ENCODE measurements at places on chromosomes 7 and 10.

GRCh38 chr7:9181356-9181755 lies 747.9 kb downstream of the NXPH1 start:
- no peak for DNase-seq

GRCh38 chr7:47720141-47720906 lies 138.4 kb upstream of the TNS3 start:
- no peak for DNase-seq

DNA sequence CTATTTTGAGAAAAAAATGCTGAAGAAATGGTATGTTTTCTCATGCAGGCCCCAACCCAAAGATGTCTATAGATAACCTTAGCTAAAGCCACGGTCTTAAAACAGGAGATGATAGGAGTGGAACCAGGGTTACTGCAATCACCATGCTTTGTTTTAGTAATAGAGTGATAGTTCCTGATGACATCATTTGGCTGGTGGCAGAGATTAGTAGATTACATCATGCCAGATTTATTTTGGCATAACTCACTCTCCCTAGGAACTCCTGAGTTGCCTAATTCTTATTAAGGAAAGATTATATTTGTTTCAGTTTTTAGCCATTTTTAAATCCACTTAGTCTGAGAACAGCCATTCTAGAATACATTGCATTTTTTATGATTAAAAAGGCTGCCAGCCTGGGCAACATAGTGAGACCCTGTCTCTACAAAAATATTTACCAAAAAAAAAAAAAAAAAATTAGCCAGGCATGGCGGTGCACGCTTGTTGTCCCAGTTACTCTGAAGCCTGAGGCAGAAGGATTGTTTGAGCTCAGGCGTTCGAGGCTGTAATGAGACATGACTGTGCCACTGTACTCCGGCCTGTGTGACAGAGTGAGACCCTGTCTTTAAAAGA lies 17.8 kb downstream of the ENO4 start:
- DNase-seq = no peak

DNA sequence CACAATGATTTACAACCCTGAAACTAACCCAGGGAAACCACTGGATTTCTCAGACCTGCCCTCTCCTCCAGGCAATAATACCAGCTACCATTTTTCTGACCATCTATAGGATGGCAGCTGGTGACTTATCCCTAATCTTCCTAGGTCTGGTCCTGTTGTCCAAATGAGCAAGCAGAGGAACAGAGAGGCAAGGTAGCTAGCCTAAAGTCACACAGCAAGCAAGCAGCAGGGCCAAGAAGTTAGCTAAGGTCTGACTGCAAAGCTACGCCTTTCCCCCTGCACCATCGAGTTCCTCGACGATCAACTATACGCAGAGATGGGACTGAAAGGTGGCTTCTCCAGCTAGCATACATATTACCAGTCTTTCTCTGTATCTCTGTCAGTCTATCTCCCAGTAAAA lies 25.3 kb downstream of the ATXN7L1 start:
- DNase-seq = no peak

DNA sequence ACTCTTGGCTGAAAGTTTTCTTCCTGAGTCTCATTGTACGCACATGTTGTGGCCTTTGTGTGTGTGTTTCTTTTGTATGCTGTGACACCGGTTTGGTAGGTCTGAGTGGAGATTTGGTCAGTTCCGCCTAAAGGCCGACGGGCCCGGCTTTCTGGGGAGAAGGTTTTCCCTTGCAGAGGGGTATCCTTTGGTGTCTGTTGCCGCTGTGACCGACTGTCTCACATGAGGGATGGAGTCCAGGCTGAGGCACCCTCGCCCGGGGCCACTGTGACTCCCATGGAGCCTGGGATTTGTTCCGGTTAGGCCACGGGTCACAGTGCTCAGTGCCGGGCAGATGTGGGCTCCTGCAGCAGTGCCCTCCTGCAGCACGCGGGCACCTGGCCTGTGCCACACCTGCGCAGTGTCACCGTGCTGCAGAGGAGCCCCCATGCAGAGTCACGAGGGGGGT lies 19.4 kb downstream of the INPP5A start:
- DNase-seq = no peak

GRCh38 chr10:14635043-14635710 lies 139.5 kb downstream of the FAM107B start:
- no peak for DNase-seq

- DNase-seq = no peak
Measured at GRCh38 chr7:126185959-126186580, 1066.7 kb downstream of the GRM8 start.

GRCh38 chr7:16106300-16106699 lies 315.0 kb downstream of the CRPPA start:
- DNase-seq = no peak

GRCh38 chr10:65950075-65950474 lies 975.8 kb upstream of the LRRTM3 start:
- no peak for DNase-seq

DNA sequence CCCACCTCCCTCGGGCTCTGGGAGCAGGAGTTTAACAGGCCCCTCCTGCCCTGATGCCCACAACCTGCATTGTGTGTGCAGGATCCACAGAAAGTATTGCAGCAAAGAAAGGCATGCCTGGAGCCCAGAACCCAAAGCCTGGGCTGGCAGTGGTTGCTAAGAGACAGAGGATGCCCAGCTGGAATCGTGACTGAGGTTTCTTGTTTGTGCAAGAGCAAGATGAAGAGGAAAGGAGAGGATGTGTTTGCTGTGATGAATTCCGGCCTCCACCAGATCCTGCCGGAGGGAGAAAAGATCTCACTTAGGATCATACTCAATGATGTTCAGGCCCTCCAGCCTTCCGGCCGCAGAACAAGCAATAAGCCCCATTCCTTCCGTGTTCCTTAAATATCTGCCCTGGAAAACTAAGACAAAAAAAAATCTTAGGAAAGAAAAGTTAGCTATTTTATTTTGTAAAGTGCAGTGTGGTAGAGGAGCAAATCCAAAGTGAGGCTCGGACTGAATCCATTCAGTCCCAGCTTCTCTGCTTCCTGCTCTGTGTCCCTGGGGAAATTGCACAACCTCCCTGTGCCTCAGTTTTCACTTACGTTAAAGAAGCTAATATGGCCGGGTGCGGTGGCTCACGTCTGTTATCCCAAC lies 57.1 kb downstream of the SLIT1 start:
- DNase-seq = no peak

DNA sequence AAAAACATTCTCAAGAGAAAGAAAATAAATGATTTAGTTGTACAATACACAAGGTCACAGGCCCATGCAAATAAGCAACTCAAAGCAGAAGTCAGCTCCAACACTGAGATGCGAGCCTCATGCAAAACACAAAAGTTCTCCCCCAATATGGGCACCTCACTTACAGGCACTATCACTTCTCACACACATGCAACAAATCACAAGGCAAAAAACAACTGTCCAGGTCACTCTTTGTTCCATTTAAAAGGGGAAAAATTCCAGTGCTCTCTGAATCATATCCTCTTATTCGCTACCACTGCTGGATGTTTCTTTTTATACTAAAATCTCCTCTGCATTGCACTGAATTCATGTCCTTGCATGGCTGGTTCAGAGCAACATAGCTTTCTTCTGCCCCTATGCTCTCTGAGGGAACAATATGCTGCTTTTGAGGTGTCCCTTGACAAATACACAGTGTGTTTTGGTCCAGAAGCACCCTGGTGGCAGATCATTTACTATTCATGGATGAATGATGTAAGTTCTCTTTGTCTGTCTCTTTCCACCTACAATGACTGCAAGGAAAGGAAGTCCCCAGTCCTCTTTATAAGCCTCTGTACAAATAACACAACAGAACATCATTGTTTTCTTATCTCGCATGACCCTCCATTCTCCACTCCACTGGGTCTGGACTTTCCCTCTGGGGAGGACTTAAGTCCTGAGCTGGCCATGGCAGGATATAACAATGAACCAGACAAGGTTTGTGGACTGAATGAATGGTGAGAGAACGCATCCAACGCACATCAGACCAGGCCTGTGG lies 85.4 kb upstream of the GSDME start:
- DNase-seq = no peak

DNA sequence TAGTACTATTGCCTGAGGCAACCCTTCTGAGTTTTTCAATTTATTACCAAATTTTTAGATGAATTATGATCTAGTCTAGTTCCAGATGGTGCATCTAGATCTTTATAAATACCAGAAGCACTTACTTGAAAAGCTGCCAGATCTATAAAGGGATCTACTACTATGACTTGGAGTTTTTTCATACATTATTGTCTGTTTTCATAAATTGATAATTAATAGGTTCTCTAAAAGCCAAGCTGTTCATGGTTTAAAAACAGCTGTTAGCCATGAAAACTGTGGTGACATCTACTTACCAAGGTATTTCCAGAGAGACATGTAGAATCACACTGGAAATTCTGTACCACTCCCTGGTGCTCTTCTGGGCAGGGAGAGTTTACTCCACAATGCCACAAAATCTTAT lies 786.5 kb upstream of the C7orf33 start:
- DNase-seq = no peak

- no peak for DNase-seq
Measured at GRCh38 chr10:103105462-103105861, 87.6 kb downstream of the NT5C2 start.

DNA sequence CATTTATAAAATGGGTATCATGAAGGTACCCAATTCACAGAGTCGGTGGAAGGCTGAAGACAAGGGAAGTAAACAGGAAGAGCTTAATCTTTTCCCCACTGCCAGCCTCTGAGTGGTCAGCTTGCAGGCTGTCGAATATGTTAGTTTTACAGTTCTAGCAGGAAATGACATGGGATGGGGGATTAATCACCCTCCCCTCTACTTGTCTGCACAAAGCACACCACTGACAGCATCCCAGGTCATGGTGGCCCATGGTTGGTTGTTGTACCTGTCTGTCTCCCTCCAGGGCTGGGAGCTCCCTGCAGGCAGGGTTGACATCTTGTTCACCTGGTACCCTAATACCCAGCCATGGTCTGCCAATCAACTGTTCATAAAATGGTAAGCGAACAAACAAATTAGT lies 55.6 kb downstream of the GRB10 start:
- DNase-seq = no peak

DNA sequence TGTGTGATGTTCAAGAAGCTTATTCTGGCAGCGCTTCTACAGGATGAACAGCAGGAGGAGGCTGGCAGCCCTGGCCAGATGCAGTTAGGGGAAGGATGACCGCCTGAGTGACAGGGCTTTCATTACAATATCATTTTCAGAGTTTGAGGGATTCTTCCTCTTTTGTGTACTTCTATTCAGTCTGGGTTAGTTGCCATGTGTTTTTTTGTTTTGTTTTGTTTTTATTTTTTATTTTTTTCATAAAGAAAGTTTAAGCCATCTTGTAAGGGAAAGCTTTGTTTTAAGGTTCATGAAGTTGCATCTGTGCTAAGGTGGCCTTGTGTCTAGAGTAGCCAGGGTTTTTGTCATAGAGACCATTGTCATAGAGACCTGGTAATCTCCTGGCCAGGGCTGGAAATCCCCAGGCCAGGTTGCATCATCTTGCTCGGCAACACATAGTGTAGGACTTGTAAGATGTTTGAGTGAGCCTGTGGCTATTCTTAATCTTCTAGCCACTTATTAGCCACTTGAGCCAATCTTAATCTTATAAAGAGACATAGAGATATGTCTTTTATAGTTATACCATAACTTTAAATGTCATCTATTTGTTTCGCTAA lies 230.5 kb upstream of the TMEM229A start:
- no peak for DNase-seq

GRCh38 chr10:119655566-119656001 lies 4.4 kb downstream of the BAG3 start:
- DNase-seq = peak; percentile 54

DNA sequence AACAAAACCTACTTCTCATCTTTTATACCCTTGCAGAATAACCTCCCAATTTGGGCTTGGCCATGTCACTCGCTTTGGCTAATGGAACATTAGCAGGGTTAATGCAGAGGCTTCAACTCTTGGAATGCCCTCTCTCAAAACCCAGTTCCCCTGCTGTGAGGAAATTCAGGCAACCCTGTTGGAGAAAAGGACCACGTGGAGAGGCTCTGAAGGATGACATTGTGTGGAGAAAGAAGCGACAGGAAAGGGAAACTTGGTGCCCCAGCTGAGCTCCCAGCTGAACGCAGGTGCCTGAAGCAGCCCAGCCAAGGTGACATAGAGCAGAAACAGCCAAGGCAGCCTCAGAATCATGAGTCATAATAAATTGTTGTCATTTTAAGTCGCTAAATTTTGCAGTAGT lies 214.2 kb upstream of the GHITM start:
- no peak for DNase-seq

Measured in stromal cell of bone marrow (primary cell).